Cardiac ventricle fibroblast (primary cell): ENCODE measurements at places on chromosomes 2 and 18. TPM values are rescaled to one million over a fixed set of nuclear protein-coding genes. Genes with fewer than 3 reads are reported as not detected.

TWSG1 gene
- total RNA-seq, result 50.6 and 61.1 TPM in 2 replicates

CYP27C1 gene
- not detected in 2 replicates for total RNA-seq

VWA3B gene
- not detected in 2 replicates for total RNA-seq

UGT1A6 gene
- not detected in 2 replicates for total RNA-seq

HJURP gene
- 2.6 and 3.9 TPM in 2 replicates for total RNA-seq
